ENCODE measurements at places on chromosomes 2 and 18.

DNA sequence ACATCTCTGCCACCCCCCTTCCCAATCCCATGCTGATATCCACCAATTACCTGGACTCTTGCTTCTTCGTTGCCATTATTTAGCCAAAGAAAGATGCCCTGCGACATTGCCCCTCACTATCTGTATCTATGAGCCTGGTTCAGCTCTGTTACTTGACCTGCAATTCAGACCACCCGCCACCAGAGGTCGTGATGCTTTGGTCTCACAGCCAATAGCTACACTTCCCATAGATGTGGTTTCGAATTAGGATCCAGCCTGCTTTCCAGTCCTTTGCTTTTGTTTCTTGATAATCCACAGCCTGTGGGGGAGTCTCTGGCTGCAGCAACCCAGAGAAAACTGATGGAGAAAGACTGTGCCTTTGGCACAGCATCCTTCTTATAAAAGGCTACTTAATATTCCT, 239.4 kb downstream of the KLHL29 start:
- no peak for DNase-seq

GRCh38 chr18:48889115-48889941, 61.4 kb downstream of the SMAD7 start:
- no peak for DNase-seq

DNA sequence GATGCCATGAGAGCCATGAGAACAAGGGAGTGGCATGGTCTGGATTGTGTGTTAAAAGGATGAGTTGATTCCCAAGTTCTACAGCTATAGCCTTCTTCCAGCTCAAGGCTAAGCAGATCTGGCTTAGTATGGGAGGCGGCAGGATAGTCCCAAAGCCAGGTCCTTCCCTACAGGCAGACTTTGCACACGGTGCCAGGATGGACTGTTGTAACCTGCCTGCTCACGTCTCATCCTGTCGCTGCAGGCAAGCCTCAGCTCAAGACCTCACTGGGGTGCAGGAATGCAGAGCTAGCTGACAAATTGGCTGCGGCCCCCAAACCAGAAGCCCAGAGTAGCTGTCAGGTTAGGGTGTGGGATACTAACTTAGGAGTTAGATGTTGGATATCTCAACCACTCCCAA, 28.8 kb upstream of the IGFBP5 start:
- DNase-seq, result no peak

- DNase-seq, result no peak
Observed at GRCh38 chr2:20939931-20940795, 103.7 kb downstream of the APOB start.

DNA sequence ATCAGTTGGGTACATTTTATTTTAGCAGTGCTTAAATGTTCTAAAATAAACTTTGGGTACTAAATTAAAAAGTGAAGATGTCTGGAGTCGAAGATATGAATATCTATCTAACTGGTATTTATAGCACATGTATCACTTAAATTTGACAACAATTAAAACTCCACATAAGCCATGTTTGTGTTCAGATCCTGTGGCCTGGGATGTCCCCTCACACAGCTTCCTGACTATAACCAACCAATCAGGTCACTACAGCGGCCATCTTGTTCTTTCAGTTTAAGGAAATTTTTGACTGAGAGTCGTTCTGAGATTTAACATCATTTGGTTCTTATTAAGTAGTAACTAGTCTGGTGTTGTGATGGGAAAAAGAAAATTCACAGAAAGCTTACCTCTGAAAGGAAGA, 170.7 kb upstream of the NRP2 start:
- DNase-seq, result no peak

DNA sequence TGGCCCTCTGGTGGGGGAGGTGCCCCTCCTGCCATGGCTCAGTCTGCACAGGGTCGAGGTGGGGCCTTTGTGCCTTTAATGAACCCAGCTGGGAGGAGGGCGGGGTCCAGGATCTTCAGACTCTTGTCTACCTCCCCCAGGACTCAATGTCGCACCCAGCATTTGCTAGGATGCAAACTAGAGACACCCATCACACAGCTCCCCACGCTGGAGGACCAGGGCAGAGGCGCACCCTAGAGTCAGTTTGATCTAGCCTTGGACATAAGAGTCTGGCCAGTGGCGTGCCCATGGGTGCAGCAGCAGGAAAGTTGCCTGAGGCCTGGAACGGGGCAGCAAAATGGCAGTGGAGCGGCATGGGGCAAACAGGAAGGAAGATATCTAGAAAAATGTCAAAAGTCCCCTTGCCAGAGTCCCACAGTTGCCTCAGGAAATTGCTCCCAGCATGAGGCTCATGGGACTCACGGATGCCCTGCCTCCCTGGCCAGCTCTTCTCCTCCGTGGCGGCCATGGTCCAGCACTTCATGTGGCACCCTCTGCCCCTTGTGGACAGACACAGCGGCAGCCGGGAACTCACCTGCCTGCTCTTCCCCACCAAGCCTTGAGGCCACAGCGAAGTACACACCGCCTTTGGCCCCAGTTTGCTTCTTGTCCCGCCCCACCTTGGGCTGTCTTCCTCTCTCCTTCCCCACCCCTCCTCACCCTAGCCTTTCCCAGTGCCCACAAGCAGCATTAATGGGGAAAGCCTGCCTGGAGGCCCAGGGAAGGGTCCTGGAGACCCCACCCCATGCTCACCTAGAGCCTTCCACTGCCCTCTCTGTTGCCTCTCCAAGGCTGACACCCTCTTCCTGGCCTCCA, 17.7 kb downstream of the SH2D6 start:
- no peak for DNase-seq

GRCh38 chr18:78099979-78100588, 850.4 kb downstream of the GALR1 start:
- no peak for DNase-seq

GRCh38 chr2:241010531-241011295, 12.3 kb downstream of the SNED1 start:
- DNase-seq, result peak; percentile 37

DNA sequence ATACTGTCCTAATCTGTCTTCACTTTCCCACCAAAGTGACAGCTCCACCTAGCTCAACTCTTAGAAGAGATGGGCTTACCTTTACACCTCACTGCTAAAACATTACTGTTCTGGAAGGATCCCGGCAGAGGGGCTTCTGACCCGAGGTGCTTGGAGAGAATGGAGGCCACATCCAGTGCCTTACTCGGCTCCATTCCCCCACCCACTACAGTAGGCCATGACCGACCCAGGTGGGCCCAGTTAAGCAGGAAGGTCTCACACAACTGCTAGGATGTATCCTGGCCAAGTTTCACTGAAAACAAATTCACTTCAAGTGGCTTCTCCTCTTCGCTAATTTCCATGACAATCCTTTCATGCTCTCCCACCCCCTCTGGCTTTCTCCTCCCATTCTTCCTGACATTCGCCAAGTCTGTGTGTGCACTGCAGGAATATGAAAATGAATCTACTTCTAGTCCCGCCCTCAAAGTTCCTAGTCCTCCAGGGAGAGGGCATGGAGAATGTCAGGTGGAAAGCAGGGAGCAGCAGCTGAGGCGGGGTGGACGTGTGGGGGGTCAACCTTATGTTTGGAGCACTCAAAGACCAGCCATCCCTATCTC, 11.8 kb downstream of the WIPF1 start:
- DNase-seq, result no peak

- no peak for DNase-seq
Observed at GRCh38 chr2:114684403-114684802, 242.0 kb downstream of the DPP10 start.

GRCh38 chr2:30541680-30542079, 94.6 kb downstream of the LCLAT1 start:
- DNase-seq, result no peak

- DNase-seq, result no peak
Observed at GRCh38 chr2:168233726-168234406, 13.5 kb downstream of the STK39 start.

DNA sequence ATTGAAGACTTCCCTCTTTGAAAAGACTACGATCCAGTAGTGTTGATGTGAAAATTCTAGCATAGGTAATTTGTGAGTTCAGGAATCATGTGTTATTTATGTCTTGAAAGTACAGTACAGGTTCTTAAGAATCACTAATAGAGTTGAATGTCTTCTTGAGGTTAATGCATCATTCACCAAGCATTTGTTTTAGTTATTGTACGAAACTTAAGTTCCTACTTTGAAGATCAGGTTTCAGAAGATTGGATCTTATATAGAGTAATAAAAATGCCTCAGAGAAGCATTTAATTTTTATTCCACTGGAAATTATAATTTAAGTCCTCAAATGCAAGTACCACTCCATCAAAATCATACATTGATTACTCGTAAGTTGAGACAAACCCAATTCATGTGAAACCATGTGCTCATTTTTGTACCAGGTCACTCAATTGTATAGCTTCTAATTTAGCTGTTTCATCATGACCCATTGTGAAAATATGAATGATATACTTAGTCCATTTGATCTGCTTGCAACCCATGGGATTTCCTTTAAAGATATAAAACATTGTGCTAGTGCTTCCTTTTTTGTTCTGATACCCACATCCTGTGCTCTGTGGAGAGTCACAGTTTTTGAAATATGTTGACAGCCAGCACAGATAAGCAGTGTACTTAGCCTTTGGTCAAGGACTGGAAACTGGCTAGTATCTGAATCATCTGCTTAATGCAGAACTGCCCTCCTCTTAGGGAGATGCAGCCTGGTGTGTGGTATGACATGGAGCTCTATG, 22.5 kb upstream of the RAB27B start:
- DNase-seq, result no peak
